ENCODE measurements at places on chromosomes 5 and 9.

- DNase-seq, result no peak
Observed at GRCh38 chr9:130857864-130858738, 23.0 kb downstream of the ABL1 start.

DNA sequence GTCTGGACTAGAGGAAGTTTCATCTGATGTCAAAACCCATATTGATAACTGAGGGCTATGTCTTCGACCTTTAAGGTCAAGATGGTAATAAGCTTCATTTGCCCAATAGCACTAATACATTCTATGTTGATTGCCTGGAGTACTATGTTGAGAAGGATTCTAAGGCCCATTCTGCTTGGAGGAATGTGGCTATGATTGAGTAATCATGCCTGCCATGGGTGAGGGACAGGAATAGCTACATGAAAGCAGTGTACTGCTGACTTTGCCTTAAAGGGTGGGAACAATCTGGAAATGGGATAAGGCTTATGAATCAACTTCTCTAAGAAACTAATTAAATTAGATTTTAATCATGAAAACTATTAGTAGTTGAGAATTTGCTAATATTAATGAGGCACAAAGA is 13.6 kb downstream of the NNT start:
- no peak for DNase-seq

- DNase-seq, result no peak
Observed at GRCh38 chr5:153402550-153402949, 87.9 kb upstream of the GRIA1 start.

DNA sequence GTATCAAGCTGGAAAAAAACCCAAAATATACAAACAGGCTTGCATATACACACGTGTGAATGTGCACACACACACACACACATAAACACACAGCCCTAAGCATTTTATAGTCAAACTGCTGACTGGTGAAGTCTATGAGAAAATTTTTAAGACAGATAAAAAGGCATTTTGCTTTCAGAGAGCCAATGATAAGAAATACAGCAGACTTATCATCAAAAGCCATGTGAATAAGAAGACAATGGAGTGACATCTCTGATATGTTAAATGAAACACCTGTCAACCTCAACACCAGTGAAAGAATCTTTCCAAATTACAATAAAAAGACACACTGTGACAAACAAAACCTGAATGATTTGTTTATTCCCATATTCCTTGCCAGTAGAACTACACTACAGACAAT is 233.3 kb downstream of the CDH9 start:
- no peak for DNase-seq

DNA sequence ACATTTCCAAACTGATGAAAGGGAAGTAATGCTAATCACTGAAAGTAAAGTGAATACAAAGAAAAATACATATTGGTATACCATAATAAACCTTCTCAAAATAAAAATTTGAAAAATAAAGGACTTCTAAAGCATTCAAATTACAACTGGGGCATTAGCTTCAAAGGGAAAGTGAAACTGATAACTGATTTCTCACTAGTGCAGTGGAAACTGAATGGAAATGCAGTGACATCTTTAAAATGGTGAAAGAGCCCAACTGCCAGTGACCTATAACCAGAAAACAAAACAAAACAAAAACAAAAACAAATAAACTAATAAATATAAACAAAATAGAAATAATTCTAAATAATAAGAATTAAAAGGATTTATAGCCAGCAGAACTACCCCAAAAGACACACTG is 297.5 kb upstream of the GRIN3A start:
- no peak for DNase-seq

DNA sequence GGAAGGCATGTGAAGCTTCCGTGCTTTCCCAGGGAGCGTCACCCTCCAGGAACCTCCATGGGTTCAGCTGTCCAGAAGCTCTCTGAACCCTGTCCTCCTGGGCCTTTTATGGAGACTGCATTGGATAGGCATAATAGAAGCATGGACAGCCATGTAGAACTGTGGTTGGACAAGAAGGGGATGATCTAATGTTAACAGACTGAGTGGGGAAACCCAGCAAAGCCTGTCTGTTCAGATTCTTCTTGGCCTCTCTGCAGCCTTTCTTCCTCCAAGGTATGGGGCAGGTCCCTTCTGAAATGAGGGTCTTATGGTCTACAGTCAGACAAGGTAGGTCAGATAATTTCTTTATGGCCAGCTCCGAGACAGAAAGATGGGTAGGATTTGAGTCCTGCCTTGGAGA is 59.1 kb upstream of the CTNNA1 start:
- no peak for DNase-seq

GRCh38 chr5:5492087-5492933 is 69.8 kb downstream of the ICE1 start:
- DNase-seq, result peak; percentile 74

- DNase-seq, result no peak
Observed at GRCh38 chr9:98164912-98165311, 27.5 kb downstream of the CORO2A start.

DNA sequence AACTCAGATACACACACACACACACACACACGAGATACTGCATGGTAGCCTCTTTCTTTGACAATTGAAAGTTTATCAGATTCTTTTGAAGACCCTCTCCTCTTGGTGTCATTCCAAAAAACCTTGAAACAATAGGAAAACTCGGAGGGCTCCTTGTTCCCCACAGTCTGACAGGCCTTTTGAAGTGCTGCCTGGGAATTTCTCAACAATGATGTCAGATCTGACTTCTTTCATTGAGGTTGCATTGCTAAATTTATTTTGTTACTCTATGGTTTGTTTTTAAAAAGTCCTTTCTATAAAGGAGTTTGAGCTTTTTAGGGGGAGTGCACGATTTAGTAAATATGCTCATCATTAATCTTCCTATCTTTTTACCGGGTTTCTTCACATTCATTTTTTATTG is 583.9 kb downstream of the SEMA5A start:
- no peak for DNase-seq

- no peak for DNase-seq
Observed at GRCh38 chr5:67591491-67591890, 394.9 kb upstream of the CD180 start.

DNA sequence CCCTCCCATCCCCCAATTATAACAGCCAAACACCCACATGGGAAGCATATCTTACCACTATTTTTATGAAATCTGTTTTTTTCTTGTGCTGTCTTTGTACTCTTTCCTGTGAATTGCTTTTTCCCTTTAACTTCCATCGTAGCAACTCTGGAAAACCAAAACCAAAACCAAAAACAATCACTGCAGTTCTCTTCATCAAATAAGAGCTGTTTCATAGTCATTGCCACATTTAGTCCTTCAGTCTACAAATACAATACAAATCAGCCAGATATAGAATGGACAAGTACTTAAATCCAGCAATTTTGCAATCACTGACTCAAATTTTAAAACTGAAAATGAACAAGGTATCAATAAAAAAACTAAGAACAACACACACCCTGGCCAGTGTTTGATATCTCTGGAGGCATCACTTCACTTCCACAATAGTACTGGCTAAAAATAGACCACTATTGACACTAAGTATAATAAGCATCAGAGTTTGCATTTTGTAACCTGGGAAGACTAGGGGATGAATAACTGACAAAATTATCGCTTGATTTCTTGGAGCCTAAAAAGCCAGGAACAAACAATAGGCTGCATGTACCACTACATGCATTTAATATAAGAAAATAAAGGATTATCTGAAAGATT is 5.4 kb downstream of the PUM3 start:
- no peak for DNase-seq

- no peak for DNase-seq
Observed at GRCh38 chr5:136999787-137000186, 499.3 kb downstream of the SPOCK1 start.

GRCh38 chr5:80240368-80240986 is 15.4 kb downstream of the SERINC5 start:
- no peak for DNase-seq

DNA sequence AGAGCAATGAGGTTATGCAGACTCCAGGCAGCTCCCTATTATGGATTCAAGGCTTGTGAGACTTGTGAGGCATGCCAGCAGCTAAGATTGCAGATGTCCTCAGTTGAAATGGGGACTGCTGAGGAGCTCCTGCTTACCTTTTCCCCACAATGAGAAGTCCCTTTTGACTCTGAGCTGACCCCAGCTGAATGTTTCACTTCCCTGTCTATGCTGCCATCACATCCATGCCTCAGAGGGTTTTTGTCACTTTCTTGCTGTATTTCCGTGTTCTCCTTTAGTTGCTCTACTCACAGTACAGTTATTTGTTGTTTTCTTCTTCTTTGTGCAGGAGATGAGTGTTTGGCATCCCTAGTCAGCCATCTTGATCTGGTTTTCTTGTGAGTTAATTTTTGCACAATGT is 18.8 kb upstream of the OR2S2 start:
- no peak for DNase-seq

DNA sequence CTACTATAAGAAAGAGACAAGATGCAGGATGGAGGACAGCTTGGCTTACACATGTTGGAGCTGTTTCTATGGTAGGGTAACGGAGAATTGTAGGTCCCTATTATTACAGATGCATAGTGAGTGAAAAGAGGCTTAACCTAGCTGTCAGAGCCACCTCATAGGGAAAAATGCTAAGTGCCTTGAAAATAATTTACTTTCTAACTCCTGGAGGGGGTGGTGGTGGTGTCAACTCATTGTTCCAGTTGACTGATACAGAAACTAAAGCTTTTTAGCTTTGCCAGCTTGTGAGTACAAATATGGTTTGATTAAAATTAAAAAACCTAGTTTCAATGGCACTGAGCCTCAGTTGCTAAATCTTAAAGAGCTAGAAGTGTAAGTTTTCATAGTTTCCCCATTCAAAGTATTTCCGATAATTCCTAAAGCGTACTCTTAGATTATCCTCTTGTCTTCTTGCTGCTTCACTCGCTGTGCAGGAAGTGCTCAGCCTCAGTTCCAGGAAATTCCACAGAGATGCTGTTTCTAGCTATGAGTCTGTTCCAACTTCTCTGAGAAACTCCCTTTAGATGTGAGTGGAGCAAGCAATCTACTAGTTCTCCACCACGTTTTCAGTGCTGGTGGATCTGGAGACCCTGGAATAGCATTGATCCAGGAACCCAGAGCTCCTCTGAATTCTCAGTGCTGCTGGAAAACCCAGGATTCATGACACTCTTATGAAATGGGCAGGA is 265.2 kb downstream of the DMAC1 start:
- no peak for DNase-seq

DNA sequence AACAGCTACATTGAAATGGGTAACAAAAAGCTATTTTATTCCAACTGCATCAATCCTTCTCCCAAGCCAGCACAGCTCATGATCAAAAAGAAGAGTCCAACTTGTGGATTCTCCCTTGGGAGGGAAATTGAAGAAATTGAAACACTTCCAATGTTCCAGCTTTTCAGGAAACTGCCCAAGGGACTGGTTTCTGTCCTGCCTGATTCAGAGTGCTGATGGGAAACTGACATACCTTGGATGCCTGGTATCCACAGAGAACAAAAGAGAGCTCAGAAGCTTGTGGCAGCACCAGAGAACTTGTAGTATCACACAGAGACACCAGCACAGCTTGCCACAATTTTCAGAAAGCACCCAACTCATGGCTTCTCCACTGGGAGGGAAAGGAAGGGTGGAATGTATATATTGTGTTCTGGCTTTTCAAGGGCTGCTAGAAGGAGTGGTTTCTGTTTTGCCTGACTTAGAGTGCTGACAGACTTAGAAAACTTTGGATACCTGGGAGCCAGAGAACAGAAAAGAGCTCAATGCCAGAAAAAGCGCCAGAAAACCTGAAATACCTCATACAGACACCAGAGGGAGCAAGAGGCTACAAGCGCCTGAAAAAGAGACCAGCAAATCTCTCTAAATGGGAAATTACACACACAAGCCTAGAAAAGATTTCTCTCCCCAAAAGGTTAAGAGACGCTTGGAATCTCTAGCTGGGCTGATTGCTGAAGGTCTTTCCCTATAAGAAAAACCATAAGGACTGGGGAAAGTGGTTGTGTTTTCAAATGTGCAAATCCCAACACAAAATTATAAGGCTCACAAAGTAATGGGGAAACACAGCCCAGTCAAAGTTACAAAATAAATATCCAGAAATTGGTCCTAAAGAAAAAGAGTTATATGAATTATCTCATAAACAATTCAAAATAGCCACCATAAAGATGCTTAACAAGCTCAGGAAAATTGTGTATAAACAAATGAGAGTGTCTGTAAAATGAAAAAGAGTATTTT is 178.8 kb downstream of the SPOCK1 start:
- DNase-seq, result peak; percentile 37

DNA sequence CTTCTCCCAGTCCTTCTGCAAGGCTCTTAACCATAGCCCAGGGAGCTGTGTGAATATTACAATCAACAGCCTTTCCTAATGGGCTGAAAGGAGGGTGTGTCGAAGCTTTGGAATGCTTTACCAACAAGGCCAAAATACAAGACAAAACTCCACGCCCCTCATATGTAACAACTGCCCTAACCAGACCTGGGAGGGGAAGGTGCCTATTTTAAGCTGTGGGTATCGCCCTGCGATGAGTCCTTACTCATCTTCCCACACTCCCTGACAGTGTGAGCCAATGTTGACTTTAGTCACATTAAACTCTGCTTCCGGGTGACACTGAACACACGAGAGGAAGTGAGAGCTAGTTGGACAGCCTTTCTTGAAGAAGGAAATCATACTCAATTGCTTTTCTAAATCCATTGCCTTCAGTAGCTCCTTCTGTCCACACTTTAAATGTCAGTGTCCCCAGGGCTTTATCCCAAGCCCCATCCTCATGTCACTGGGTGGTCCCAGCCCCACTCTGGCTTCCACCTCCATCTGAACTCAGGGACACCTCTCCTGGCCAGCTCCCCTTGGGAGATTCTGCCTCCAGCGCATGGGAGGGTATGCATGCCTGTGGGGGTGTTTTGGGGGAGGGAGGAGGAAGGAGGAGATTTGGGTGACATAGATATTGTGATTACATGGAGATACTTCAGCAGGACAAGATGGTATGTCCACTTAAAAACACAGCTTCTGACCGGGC is 6.5 kb upstream of the TBC1D9B start:
- peak; percentile 12 for DNase-seq

DNA sequence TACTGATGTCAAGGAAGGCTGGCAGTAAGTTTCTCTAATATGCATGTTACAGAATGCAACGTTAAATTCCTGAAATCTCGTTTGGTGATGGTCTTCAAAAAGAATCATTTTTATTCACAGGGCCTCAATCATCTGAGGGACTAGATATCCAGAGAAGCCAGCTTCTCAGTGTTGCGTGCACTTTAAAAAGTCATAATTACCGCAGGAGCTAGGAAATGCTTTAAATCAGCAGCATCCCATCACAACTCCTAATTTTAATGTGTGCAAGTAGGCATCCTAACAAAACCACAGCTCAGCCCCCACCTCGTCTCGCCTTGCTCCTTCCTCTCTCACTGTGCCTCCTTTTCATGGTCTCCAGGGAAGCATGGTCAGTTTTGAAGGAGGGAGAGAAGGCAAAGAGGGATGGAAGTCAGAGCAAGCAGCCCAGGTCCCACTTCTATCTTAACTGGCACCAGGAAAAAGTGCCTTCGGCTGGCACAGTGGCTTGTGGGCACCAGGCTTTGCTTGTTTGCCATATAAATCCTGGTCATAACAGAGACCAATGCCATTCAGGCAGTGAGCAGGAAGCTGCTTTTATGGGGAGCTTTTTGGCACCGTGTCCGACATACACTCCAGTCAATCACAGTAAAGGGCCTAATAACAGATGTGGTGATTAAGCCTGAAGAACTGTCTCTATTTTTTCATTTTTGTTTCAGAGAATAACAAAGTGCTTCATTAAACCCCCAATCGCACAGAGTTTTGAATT is 21.4 kb downstream of the MEGF10 start:
- DNase-seq, result no peak

GRCh38 chr5:135543485-135544304 is 7.9 kb upstream of the NEUROG1 start:
- DNase-seq, result no peak

GRCh38 chr9:132880324-132880661 is 1.6 kb downstream of the SPACA9 start:
- DNase-seq, result no peak

GRCh38 chr9:76379494-76379893 is 14.7 kb downstream of the RFK start:
- DNase-seq, result no peak

All from CD4-positive, alpha-beta T cell treated with Interleukin-21 for 1 hour (primary cell).